ENCODE measurements at places on chromosomes 5 and 9.

GRCh38 chr5:130710596-130710995 lies 454.5 kb downstream of the HINT1 start:
- no peak for DNase-seq

- DNase-seq = no peak
Observed at GRCh38 chr5:14296533-14297331, 153.6 kb downstream of the TRIO start.

DNA sequence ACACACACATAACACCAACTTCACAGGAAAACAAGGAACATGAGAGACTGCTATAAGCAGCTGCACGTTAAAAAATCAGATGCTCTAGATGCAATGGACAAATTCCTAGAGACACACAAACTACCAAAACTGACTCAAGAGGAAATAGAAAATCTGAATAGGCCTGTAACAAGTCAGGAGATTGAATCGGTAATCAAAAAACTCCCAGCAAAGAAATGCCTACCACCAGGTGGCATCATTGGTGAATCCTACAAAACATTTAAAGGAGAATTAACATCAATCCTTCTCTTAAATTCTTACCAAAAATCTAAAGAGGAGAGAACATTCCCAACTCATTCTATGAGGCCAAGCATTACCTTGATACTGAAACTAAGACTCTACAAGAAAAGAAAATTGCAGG lies 54.9 kb downstream of the NDST1 start:
- no peak for DNase-seq

- DNase-seq = no peak
Observed at GRCh38 chr5:1218351-1219080, 6.7 kb upstream of the SLC6A18 start.

- DNase-seq = no peak
Observed at GRCh38 chr5:33801292-33801691, 90.5 kb downstream of the ADAMTS12 start.
